CD4-positive, alpha-beta T cell treated with Interleukin-6 at 100 ng/mL for 8 hours (primary cell): ENCODE measurements at places on chromosomes 12 and 14.

DNA sequence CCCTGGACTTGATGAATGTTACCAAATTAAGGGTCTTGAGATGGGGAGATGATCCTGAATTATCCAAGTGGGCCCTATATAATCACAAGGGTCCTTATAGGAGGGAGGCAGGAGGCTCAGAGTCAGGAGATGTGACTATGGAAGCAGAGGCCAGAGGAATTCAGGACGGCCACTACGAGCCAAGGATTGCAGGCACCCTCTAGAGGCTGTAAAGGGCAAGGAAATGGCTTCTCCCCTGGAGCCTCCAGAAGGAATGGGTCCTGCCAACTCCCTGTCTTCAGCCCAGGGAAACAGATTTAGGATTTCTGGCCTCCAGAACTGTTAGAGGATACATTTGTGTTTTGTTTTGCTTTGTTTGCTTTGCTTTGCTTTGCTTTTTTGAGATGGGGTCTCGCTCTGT lies 8.8 kb downstream of the BDKRB1 start:
- DNase-seq = no peak

GRCh38 chr12:131603106-131603938 lies 107.6 kb upstream of the SFSWAP start:
- peak; percentile 21 for DNase-seq

DNA sequence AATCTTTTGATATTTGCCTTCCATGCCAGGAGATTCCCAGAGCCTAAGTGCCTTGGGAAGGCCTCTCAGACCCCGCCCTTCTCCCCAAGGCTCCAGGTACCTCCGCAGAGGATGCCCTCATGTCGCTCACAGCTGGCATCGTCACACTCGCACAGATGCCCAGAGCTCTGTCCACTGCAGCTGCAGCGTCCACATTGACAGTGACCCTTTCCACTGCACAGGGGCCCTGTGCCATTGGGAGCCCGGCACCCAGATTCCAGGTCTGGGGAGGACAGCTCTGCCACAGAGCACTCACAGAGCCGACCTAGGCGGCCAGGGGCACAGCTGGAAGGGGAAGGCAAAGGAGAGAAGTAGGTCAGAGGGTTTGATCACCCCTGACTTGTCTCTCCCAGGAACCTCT lies 12.3 kb upstream of the CSAD start:
- no peak for DNase-seq

DNA sequence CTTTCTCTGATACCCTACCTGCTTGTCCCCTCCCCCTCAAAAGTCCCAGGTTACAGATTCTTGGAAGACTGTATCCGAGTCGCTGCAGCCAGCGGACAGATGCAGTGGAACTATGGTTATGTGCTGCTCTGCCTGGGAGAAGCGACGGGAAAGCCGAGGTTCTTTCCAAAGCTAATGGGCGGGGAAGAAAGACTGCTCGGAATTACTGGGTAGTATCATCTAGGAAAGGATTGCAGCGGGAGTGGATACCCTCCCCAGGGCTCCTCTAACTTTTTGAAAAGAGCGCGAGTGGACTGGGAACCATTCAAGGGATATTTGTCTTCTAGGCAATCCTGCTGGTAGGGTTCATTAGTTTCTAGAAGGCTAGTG lies 1.4 kb downstream of the PTHLH start:
- no peak for DNase-seq

GRCh38 chr14:92666251-92666650 lies 82.2 kb downstream of the LGMN start:
- no peak for DNase-seq

- no peak for DNase-seq
These were observed 57.7 kb downstream of the HMGA2 start for GRCh38 chr12:65881965-65882413.

GRCh38 chr14:95196268-95196667 lies 38.9 kb upstream of the DICER1 start:
- no peak for DNase-seq

DNA sequence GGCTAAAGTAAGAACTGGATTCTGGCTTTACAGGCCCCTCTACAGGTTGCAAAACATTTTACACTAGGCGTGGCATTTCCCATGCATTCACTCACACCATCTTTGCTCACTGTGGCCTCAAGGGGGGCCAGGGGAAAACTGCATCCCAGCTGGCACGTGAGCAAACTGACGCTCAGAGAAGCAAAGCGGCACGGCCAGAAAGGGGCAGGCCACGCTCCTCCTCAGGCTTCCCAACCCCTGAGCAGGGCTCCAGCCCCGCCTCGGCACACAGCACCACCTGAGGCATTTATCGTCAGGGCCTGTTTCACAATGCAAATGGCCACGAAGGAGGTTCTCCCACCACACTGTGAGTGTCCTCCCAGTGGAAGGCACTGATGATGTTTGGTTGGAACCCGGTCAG lies 90.8 kb downstream of the BCL11B start:
- no peak for DNase-seq

GRCh38 chr14:67251573-67252226 lies 10.5 kb downstream of the PALS1 start:
- no peak for DNase-seq

DNA sequence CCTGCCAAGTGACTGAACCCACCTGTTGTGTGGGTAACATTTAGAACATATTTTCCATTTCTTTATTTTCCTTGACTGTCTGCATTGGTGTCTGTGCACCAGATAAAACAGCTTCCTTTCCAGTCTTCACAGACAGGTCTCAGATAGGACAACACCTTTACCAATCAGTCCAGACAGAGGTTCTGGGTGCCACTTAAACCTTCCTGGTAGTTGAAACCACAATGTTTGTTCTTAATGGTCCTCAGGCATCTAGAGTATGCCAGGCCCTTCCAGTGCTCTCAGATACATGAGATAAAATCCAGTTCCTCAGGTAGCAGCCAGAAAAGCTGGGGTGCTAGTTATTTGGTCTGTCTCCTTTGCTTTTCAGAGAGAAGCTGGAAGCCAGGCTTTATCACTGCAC lies 7.0 kb upstream of the CLEC2D start:
- peak; percentile 22 for DNase-seq

- DNase-seq = no peak
These were observed 1.7 kb downstream of the ZDHHC17 start for GRCh38 chr12:76765598-76765997.

DNA sequence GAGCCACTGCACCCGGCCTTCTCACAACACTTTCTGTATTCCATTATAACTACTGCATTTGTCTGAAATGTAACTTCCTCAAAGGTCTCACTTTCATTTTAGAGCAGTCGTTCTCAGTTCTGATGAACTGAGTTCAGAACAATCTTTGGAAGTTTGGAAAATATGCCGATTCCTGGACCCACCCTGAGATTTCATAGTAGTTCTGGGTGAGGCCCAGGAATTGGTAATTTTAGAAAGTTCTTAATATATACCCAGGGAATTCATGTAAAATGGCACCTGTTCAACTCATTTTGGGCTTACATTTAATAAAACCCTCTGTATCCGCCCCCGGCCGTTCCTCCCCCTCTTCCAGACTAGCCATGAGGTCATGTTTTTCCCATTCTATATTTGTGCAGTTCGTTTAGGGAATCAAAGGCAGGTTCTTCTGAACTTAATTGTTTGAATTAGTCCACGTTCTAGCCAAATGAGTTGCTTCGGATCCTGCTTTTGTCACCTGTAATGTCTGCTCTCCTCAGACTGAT lies 5.9 kb downstream of the GSG1 start:
- DNase-seq = no peak

GRCh38 chr12:116454950-116455447 lies 104.2 kb upstream of the MAP1LC3B2 start:
- DNase-seq = no peak

DNA sequence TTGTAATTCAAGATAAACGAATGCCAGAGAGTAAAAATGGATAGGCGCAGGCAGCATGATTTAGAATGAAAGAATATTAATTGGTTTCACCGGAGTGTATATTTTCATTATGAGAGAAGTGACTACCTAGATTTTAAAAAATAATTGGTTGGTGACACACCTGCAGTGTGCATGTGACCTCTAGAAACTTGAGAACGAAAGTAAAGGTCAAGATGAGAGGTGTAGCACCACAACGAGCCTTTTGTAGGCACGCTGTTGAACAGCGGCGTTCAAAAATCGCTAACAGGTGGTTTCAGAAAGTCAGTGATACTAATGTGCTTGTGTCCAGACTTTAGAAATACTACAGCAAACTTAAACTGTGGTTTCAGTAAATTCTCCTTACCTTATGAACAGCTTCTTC lies 123.8 kb downstream of the NPAS3 start:
- DNase-seq = no peak

DNA sequence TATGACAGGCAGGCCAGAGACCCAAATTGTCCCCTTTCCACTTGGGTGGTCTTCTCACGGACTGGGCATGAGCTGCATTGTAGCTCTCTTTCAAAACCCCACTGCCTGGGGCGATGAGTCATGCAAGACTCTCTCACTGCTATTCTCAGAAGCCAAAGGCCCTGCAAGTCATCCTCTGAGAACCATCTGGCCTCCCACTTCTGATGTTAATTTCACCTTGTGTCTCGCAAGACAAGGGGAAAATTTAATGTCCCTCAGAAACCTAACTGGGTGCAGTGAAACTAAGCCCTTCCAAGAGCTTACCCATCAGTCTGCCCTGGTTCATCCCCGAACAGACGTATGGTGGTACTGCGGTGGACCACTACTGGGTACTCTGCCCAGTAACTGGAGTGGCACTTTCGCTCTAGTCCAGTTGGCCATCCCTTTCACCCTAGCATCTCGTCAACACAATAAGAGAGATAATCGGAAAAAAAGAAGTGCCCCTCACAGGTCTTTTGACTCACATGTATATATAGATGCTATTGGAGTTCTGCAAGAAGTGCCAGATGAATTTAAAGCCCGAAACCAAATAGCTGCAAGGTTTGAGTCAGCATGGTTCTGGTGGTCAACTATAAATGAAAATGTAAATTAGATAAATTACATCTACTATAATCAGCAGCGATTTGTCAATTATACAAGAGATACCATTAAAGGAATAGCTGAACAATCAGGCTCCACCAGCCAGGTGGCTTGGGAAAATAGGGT lies 31.3 kb upstream of the LALBA start:
- no peak for DNase-seq

- no peak for DNase-seq
These were observed 4.3 kb downstream of the CPNE6 start for GRCh38 chr14:24075485-24076301.

GRCh38 chr12:57832966-57833365 lies 13.6 kb downstream of the CTDSP2 start:
- no peak for DNase-seq

DNA sequence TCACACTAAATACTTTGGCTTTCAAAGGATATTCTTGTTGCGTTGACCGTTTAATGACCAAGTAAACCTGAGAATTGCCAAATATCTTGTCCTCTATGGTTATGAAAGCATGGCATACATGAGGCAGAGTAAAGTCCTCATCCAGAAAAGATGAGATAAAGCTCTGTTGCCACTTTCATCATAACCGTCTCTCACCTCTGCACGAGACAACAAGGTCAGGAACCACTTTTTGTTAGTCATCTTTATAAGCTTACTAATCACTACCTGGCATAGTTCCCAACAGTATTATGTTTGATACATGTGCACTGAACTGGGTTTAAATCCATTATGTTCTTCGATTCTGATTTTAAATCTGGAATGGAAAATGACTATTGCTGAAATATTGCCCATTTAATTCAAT lies 31.3 kb downstream of the PTPRB start:
- no peak for DNase-seq

DNA sequence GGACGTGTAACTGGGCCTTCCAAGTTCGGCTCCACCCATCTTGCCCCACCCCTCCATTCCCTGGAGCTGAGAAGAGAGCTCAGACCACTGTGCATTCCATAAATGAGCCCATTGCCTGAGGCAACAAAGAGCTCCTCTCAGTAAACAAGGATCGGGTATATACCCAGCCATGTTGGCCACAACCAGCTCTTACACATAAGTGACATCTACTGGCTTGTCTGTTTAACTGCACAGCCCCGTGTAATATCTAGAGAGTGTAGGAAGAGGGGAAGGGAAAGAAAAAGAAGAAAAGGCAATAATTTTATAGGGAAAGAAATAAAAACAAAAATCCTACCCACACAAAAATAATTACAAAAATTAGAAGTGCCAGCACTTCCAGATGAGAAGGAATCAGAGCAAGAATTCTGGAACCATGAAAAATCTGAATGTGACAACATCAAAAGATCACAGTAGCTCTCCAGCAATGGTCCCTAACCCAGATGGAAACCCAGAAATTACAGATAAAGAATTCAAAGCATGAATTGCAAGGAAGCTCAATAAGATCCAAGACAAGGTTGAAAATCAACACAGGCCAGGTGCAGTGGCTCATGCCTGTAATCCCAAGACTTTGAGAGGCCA lies 308.1 kb downstream of the RPAP3 start:
- DNase-seq = peak; percentile 68

DNA sequence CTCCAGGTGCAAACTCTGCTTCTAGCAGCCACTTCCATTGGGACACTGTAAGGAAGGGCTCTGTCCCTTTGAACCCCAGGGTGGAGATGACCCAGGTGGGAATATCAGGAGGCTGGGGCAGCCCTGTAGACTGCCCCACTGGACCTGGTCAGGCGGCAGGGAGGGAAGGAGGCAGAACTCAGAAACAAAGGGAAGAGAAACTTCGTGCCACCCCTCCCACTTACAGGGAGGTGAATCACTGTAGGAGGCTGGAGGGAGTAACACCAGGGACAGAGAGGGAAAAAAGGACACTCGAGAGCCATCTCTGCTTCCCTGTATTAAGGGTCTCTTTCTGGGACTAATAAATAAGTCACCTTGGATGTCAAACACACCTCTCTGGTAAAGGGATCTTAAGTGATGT lies 37.4 kb downstream of the ISCA2 start:
- DNase-seq = no peak

DNA sequence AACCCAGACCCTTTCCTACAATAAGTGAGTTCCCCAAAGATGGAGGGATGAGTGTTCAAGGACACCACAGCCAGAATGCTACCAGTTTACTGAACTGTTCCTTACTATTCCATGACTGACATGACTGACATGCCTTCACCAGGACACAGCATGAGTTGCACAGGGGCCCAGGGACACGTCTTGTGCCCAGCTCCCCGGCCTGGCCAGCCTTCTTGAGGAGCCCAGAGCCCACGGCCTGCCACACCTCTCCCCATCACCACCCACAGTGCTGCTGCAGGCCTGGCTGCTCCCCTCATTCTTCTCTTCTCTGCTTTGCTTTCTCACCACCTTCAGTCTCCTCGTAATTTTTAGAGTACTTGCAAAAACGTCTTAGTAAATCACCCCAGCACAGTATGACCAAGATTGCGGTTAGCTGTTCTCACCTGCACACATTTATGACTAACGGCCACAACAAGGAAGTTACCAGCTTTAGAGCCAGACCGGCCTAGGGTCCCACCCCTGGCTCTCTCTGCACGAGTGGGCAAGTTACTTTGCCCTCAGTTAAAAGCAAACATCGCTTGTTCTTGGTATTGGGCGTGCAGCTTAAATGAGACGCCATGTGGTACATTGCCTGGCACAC lies 18.5 kb downstream of the PPP2R5E start:
- no peak for DNase-seq

DNA sequence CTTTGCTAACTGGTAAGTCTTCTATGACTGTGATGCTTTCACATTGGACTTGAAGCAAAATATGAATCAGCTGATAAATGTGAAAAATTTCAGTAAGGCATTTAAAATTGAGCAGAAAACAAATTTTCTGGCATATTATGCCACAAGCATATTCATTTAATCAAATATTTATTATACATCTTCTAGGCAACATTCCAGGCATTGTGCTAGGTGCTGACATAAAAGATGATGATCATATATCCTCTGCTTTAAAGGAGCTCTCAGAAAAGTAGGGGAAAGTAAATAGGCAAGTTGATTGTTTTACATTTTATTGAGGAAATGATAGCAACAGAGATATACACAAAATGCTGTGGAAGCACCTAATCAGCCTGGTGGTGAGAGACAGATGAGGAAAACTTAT lies 248.9 kb downstream of the SLC16A7 start:
- no peak for DNase-seq

- no peak for DNase-seq
These were observed 137.6 kb downstream of the TSPAN9 start for GRCh38 chr12:3214526-3215365.
